ENCODE measurements at places on chromosomes 16 and 17.

DNA sequence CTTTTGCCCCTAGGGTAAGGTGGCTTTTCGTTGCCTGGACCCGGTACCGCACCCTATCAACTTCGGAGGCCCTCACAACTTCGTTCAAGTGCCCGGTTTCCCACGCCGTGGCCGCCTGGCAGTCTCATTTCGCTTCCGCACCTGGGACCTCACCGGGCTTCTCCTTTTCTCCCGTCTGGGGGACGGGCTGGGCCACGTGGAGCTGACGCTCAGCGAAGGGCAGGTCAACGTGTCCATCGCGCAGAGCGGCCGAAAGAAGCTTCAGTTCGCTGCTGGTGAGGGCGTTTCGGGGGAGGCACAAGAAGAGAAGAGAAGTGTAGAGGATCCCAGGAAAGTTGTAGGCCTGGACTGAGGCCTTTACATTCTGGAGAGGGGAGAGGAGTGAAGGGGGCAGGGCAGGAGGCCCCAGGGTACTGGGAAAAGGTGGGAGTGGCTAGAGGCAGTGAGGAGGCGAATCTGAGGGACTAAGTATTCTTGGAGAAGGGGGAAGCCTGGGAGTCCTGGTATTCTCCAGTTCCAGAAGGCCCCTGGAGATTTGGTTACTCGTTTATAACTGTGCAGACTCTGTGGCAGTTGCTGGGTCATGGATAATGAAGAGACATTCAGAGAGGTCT is 5.5 kb downstream of the CNTNAP1 start:
- DNase-seq = no peak

- DNase-seq = no peak
Measured at GRCh38 chr17:1169221-1169928, 10.4 kb downstream of the ABR start.

- no peak for DNase-seq
Measured at GRCh38 chr17:1299552-1300370, 20.3 kb downstream of the TRARG1 start.

DNA sequence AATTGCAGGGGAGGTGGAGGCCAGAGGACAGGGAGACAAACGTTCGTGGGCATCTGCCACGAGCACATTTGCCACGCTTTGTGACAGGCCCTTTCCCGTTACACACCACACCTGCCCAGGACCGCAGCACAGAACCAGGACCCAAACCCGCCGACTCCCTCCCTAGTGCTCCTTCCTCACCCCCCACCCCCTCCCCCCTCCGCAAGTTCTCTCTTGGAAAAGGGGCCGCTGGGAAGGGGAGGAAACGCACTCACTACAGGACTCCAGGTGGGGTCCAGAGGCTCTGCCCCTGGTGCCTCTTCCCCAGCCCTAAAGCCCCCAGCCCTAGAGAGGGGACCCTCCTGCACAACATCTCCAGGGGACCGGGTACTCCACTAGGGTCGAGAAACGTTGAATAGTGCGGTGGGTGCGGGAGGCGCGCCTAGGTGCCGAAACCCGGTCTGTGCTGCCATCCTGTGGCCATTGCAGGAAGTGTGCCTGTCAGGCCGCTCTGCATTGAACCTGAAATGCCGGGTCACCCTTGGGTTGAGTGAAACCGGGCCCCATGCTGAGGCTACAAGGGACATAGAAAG is 21.9 kb upstream of the EIF1 start:
- peak; percentile 90 for DNase-seq

DNA sequence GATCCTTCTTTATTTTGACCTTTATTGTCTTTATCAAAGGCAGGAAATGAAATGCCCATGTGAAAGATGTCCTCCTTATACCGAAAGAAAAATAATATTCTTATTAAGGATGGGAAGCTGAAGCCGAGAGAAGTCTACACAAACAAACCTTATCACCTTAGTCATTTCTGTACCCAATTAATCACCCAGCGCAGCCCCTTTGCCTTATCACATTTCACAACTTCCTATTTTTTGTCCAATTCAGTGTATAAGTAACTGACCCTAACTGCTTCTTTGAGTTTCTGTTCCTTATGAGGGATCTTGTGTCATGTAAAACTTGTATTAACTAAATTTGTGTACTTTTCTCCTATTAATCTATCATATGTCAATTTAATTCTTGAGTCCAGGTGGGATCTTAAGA is 16.4 kb upstream of the CCL23 start:
- DNase-seq = no peak

- no peak for DNase-seq
Measured at GRCh38 chr17:14871921-14872320, 393.2 kb downstream of the PMP22 start.

- no peak for DNase-seq
Measured at GRCh38 chr17:79070266-79070880, 4.3 kb upstream of the ENGASE start.

DNA sequence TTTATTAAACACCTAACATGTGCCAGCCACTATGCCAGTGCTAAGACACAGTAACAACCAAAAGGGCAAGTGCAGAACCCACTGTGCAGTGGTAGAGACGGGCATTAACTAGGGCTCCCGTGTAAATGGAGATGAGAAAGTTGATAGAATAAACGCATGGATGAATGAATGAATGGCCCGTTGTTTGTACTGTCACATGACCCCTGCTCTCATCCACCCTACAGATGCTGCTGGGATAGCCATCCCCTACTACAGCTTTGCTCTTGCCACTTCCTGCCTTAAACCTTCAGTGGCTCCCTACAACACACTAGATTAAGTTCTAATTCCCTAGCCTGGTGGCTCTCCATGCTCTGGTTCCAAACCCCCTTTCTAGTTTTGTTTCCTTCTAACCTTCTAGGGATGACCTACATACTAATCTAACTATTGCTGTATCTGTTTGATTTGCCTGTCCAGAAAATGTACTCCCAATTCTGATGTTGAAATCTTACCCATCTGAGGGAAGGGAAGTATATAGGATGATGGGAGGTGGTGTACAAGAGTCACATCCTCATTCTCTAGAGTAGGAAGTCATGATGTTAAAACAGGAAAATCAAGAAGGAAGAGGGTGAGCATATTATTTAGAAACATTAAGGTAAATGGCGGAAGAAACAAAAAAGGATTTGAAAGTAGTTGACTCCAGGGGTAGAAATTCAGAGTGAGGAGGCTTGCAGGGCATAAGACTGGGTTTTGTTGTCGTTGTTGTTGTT is 11.4 kb upstream of the TNRC6C start:
- no peak for DNase-seq

DNA sequence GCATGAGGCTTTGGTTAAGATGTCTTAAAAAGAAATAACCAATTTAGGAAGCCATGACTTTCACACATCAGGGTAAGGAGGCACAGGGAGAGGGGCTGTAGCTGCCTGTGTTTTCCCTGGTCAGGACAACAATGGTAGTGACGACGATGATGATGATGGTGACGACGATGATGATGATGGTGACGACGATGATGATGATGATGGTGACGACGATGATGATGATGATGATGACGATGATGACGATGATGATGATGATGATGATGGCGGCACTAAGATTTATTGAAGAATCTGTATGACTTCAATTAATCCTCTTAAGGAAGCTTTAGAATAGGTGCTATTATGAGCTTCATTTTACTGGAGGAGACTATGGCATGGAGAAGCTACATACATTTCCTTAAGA is 284.1 kb upstream of the TNRC6C start:
- no peak for DNase-seq

GRCh38 chr17:29573871-29574731 is 5.6 kb downstream of the TP53I13 start:
- DNase-seq = peak; percentile 14

DNA sequence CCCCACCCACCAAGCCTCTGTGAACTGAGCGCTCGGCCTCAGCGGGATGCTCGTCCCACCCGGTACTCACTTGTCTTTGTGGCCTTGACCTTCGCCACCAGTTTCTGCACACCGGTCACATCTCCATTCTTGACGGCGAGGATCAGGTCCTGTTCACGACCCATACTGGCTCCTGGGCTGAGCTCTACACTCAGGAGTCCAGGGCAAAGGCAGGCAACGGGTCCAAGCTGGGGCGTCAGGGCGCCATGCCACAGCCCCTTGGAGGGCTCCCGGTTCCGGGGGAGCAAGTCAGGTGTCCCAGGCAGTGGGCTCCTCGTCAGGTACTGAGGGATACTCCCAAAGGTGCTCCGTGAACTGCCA is 1.7 kb downstream of the CASKIN2 start:
- DNase-seq = no peak

GRCh38 chr17:49100601-49101000 is 32.0 kb upstream of the B4GALNT2 start:
- DNase-seq = no peak

DNA sequence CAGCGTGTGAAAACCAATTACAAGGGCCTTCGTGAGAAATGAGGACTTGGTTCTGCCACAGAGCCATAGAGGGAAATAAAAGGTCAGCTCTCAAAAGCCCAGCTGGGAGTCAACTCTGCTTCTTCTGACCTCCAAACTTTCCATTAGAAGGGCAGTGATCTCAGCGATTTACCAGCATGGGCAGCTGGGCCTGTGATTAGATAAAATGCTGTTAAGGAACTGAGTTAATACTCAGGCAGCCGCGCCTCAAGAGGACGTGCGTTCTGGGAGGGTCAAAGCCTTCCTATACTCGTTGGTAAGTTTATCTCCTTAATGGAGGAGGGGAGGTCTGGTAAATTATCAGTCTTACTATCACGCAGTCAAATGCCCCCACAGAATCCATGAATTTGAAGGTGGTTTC is 480.2 kb upstream of the ERCC4 start:
- DNase-seq = no peak

DNA sequence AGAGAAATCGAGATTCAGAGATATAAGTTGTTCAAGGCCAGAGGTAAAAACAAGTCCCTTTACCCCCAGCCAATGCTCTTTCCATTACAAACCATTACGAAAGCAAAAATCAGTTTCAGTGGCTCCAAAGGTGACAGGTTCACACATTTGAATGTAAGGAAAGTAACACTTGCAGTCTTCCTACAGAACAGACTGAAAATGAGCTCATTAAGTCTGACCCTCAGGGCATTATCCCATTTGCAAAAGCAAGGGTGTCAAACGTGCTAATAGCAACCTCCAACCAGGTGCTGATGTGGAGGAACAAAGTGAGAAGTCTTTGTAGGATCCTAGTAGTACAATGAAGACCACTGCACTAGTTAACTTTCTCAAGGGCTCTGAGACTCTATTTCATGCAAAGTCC is 65.2 kb downstream of the XPO6 start:
- no peak for DNase-seq

DNA sequence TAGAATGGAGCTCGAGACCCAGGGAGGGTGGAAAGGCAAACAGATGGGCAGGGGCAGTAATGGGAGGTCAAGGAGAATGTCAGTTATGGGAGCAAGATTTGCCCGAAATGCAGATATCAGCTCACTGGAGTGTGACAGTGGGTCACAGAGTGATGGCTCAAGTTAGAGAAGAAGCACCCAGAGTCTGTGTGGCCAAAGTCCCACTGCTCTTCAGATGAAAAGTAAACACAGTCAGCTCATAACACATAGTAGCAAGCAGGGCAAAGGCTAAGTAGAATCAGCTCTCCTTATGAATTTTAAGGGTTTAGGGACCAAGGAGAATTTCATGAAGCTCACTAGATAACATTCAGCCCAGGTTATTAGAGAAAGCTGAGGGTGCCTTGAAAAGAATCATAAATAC is 264.9 kb upstream of the MON1B start:
- DNase-seq = no peak

DNA sequence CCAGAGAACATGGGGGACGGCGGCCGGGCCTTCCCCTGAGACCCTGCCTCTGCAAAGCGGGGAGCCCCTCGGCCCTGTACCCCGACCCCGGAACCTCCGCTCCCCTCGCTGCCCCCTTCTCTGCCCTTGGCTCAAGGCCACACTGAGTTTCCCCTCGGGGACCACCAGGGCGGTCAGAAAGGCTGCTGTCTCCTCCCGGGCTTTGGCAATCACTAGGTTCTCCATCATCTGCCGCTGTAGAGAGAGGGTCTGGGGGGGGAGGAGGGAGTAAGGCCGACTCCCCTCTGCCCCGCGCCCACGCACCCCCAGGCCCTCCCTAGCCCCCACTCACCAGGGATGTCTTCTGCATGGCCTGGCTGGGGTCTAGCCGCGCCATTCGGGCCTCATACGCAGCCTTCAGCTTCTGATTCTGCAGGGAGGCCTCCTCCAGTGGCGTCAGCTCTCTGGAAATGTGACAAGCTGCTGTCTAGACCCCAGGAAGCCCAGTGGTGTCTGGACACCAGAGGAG is 8.4 kb downstream of the VPS9D1 start:
- DNase-seq = no peak

DNA sequence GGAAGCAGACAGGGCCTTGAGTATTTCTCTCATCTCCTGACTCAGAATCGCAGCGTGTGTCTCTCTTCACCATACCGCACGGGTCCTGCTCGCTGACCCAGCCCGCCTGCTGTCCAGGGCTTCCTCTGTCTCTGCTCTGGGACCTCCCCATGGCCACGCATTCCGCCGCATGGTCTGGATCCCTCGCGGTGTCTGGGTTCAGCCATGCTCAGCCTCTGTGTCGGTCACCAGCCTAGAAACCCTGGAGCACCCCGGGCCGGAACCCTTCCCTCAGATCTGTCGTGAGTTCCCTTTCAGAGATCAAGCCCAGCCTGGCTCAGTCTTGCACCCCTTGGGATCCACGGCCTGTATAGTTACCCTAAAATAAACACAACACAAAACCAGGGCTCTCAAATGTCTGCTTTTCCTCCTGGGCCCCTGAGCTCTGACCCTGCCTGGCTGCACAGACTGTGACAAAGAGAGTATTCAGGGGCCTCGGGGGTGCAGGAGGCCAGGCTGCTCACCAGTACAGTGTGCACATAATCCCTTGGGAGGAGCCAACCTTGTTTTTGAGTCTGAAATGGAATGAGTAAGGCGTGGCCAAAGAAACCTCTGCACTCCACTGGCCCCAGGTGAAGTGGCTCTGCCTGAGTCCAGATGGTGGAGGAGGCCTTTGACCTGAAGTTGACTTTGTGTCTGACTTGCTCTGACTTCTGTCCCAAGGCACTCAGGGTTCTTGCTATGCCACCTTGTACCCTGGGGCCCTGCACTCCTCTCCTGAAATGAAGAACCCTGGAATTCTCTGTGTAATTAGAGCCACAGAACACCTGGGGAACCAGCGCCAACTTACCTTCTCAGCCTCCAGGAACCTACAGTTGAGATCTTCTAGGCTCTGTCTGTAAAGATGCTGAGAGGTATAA is 5.8 kb upstream of the SPIRE2 start:
- no peak for DNase-seq

DNA sequence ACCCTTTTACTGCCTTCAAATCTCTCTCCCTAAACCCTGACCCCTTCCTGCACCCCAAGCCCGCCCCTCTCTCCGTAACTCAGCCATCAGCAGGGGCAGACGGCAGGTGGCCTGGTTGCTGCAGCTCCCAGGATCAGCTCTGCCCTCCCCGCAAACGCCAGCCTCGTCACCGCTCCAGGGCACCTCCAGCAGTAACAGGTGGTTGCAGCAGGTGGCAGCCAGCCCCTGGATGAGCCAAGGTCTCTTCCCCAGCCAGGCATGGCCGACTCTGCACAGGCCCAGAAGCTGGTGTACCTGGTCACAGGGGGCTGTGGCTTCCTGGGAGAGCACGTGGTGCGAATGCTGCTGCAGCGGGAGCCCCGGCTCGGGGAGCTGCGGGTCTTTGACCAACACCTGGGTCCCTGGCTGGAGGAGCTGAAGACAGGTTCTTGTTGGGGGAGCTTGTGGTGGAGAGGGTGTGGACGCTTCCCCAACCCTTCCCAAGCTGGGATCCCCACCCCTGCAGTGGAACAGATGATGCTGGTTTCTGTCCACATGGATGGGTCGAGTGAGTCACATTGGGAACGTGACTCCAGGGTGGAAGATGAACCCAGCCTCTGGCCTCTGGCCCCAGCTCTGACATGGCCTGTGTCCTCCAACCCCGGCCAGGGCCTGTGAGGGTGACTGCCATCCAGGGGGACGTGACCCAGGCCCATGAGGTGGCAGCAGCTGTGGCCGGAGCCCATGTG is 558 bp downstream of the HSD3B7 start:
- DNase-seq = no peak
